Natural killer cell treated with Interleukin-12 subunit alpha and Interleukin-12 subunit beta and Interleukin-15 and Interleukin-18, amount 100 ng/mL, for 72 hours (primary cell): ENCODE measurements at places on chromosomes 2 and 18. TPM values are rescaled to one million over a fixed set of nuclear protein-coding genes. Genes with fewer than 3 reads are reported as not detected.

Gene NCKAP5
- total RNA-seq, result not detected

Gene KYNU
- total RNA-seq, result not detected

DNA sequence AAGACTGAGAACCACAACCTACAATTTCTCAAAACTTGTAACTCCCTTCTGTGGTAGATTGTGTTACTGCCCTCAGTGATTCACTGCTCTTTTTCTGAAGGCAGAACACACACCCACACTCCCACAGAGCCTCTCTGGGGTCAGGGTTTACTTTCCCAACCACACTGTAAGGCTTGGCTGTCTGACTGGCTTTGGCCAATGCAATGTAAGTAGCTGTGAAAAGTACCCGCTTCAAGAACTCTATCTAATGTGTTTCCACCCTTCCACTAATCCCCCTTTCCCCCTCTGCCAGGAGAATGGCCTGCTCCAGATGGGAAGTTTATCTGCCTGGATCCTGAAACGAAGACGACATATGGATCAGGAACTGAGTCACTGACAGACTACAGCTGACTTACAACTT is 222.7 kb downstream of the CDH2 start:
- no peaks in the 10 kb centered on the region for H3K27me3 ChIP-seq
- no peak overlapping the region for H3K4me3 ChIP-seq
- no peaks in the 10 kb centered on the region for H3K36me3 ChIP-seq
- no peak for DNase-seq
- no peaks in the 10 kb centered on the region for H3K4me1 ChIP-seq

DNA sequence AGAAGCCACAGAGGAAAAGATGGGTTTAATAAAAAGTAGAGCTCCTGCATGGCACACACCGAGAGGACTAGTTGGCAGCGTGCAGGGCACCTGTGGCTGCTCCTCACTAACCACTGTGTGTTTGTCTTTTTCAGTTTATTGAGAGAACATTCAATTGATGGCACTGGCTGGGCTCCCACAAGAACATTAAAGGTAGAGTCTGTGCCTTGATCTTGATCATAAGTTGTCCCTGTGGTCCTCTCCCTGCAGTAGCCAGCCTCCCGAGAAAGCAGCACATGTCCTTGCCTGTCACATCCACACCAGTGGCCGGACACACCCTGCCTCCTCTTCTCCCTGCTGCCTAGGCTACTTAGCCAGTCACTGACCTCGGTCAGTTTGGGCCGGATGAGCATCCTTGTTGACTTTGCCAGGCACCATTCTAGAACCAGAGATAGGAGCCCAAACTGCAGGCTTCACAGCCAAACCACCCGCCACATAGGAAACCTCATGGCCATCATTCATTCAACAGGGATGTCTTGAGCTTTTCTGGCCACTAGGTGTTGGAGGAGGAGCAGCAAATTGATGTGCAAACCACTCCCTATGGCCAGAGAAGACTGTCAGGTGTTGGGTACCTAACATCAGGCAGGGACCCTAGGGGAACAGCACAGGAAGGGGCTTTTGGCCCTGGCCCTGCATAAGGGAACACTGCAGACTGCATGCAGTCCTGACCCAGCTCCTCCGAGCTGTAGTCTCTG is 30.2 kb upstream of the SCLY start:
- peaks cover 9% of the 10 kb centered on the region for H3K4me1 ChIP-seq
- no peak for DNase-seq
- no peak overlapping the region for H3K4me3 ChIP-seq
- H3K36me3 ChIP-seq, result peaks cover under 1% of the 10 kb centered on the region

GRCh38 chr2:106531676-106532214 is 44.6 kb downstream of the CD8B2 start:
- H3K27ac ChIP-seq, result no peak overlapping the region
- H3K4me3 ChIP-seq, result no peak overlapping the region
- no peak for DNase-seq
- no peaks in the 10 kb centered on the region for H3K4me1 ChIP-seq

DNA sequence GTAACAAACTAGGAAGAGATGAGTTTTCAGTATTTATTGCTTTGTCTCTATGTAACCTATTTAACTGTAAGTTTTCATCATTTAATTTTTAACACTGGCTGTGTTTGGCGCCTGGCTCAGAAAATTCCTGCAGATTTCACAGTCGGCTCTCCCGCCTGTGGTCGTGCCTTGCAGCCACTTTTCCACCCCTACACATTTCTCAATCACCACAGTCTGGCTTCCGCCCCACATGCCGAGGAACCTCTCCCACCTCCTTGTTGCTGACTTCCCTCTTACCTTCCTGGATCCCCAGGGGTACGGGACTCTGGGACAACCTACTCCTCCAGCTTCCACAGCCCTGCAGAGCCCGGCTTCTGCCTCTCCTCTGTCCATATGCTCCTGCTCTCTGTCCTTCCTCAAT is 41.6 kb upstream of the MGAT4A start:
- peaks cover 43% of the 10 kb centered on the region for H3K4me1 ChIP-seq
- peak overlapping the region; percentile 83 for H3K4me3 ChIP-seq
- H3K27ac ChIP-seq, result peak overlapping the region; percentile 92
- DNase-seq, result no peak
- no peaks in the 10 kb centered on the region for H3K36me3 ChIP-seq
- no peaks in the 10 kb centered on the region for H3K27me3 ChIP-seq
